Stomach (tissue), 19 donors: ENCODE measurements at places on chromosomes 1 and 21. TPM values are rescaled to one million over a fixed set of nuclear protein-coding genes. Genes with fewer than 3 reads are reported as not detected.

DNA sequence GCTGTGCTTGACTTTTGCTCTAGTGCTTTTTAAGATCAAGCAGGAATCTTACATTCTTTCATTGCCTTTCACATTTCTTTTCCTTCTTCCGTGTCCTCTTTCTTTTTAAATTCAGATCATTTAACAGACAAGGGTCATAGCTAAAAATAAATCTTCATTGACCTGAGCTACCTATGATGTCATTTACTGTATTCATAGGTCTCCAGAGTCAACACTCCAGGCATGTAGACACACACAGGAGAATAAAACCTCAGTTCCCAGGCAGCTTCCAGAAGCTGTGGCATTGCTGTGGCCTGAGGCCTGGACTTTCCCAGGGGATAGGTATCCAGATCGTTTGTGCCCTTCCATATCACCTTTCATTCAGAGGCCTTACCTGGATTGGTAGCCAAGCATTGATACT lies 38.5 kb upstream of the ENAH start:
- DNase-seq, result no peak

RSPO1 gene
- 5.8 TPM for total RNA-seq

DNA sequence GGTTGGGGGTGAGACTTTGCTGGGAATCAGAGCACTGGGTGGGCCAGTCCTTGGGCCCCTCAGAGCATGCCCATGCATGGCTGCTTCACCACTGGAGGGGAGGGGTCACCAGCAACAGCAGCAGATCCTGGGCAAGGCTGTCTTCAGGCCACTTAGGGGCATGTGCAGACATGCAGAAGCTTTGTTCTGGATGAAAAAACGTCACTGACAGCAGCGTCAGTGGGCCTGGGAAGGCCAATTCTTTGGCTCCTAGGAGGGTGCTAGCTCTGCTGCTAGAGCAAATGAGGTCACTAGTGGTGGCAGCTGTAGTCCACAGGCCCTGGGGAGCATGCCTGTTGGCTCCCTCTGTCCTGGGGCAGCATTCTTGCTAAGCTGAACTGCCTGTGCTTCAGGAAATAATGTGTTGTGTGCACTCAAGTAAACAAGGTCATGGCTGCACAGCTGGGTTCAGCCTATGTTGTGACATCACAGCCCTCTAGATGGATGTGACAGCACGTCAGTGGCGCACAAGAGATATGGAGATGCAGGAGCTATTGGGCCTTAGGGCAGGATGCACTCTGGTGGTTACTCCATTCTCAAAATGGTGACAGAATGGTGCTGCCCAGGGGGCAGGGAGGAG lies 27.0 kb downstream of the ZC3H11B start:
- no peak for DNase-seq

TPTE gene
- total RNA-seq, result not detected

- DNase-seq, result no peak
Measured at GRCh38 chr1:222329493-222330045, 218.3 kb downstream of the HHIPL2 start.

DNA sequence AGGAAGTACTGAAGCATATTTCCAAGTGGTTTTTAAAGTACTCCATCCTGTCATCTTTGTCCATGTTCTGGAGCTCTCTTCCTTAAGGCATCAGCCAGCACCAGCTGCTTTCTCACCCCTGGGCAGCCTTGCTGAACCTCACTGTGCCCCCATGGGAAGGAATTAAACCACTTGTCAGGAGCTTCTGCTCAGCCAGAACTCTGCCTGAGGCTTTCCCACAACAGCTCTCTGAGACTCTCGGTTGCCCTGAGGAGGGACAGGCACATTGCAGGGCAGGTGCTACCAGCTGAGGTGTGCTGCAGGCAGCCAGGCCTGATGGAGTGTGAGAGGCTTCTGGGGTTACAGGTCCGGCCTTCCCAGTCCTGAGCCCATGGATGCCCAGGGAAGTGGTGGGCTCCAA lies 30.9 kb downstream of the FAM163A start:
- no peak for DNase-seq

DNA sequence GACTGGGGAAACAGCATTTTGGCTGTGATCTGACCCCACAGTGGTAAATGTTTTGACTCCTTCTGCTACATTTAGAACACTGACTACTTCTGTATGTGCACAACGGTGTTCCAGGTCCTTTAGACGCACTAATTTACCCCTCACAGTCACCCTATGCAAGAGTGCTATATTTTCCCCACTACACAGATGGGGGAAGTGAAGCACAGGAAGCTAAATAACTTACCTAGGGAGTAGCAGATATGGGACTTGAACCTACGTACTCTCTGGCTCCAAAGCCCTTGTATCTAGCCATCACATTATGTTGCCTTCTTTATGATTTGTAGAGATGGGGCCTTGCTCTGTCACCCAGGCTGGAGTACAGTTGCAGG lies 49.3 kb downstream of the GADD45A start:
- no peak for DNase-seq

DNA sequence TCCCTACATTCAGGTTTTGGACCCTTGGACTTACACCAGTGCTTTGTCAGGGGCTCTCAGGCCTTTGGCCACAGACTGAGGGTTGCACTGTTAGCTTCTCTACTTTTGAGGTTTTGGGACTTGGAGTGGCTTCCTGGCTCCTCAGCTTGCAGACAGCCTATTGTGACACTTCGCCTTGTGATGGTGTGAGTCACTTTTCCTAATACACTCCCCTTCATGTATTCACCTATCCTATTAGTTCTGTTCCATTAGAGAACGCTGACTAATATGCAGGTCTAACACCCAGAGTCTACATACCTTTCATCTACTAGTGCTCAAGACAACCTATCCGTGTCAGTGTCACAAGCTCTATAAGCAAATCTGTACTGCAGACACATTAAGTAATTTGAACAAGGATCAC lies 605.3 kb downstream of the KCNT2 start:
- DNase-seq, result no peak

TDRD5 gene
- total RNA-seq, result 2.0 TPM

DNA sequence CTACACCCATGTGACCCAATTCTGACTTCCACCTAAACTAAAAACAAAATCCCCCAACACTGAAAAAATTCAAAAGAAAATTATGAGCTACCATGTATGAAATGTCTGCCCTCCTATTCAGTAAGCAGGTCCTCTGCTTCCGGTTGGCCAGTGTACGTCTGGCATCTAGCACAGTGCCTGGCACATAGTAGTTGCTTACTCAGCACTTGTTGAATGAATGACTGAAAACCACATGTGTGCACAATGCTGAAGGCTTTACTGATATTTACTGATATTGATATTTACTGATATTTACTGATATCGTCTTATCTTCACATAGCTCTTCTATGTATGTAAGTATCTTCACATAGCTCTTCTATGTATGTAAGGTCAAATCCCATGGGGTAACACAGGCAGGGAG lies 642.2 kb downstream of the SMYD3 start:
- no peak for DNase-seq

DNA sequence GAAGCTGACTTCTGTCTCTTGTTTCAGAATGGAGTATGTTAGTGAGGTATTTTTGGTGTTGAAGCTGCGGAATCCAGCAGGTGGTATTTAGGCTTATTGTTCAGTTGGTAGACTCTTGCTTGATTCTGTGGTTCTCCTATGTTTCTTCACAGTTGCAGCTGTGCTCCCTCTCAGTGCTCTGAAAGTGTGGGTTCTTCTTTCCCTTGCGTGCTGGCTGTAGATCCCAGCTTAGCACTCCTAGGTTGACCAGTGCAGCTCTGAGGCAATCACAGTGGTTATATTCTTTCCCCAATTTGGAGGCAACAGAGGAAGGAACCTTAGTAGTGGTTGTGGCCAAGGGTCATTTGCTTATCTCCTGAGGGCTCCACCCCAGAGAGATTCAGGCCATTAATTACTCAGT lies 269.2 kb upstream of the NRIP1 start:
- no peak for DNase-seq

CFAP45 gene
- total RNA-seq, result 1.0 TPM
